DMS153 (cell line): ENCODE measurements at places on chromosomes 1 and 21.

- DNase-seq: no peak
Observed at GRCh38 chr1:215052256-215053015, 30.1 kb upstream of the KCNK2 start.

- no peak for DNase-seq
Observed at GRCh38 chr1:115188680-115189395, 99.5 kb upstream of the TSPAN2 start.

DNA sequence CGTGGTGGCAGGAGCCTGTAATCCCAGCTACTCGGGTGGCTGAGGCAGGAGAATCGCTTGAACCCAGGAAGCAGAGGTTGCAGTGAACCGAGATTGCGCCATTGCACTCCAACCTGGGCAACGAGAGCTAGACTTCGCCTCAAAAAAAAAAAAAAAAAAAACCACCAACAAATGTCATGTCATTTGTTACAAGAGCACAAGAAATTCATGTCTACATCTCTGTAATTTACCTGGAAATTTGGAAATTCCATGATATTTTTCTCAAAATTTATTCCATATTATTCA is 16.5 kb upstream of the VPS45 start:
- DNase-seq: no peak

- DNase-seq: no peak
Observed at GRCh38 chr1:15858069-15858670, 10.7 kb downstream of the SPEN start.

- DNase-seq: no peak
Observed at GRCh38 chr1:231315887-231316286, 21.8 kb downstream of the EXOC8 start.

- no peak for DNase-seq
Observed at GRCh38 chr1:192418552-192419285, 101.9 kb downstream of the RGS21 start.

GRCh38 chr1:223810586-223810985 is 35.2 kb downstream of the TP53BP2 start:
- DNase-seq: no peak

GRCh38 chr1:196559314-196559713 is 48.9 kb downstream of the KCNT2 start:
- DNase-seq: no peak

DNA sequence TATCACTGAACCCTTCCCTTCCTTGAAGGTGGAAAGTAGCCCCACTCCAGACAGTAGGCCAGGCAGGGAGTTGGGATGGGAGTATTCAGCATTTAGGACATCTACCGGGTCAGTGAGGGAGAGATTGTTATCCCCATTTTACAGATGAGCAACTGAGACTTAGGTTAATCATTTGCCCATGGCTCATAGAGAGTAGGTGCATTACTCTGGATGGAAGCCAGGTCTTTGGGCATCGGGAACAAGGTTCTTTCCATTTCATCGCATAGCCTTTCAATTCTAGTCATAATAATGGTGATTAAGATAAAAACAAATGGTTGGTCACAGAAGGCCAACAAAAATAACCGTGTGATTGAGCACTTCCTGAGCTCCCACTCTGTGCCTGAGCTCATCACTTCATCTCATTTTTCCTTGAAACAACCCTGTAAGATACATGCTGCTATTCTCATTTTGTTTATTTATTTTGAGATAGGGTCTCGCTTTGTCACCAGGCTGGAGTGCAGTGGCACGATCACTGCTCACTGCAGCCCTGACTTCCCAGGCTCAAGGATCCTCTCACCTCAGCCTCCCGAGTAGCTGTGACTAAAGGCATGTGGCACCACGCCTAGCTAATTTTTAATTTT is 64.8 kb downstream of the NAV1 start:
- no peak for DNase-seq

- no peak for DNase-seq
Observed at GRCh38 chr1:240005997-240006650, 85.6 kb upstream of the FMN2 start.

DNA sequence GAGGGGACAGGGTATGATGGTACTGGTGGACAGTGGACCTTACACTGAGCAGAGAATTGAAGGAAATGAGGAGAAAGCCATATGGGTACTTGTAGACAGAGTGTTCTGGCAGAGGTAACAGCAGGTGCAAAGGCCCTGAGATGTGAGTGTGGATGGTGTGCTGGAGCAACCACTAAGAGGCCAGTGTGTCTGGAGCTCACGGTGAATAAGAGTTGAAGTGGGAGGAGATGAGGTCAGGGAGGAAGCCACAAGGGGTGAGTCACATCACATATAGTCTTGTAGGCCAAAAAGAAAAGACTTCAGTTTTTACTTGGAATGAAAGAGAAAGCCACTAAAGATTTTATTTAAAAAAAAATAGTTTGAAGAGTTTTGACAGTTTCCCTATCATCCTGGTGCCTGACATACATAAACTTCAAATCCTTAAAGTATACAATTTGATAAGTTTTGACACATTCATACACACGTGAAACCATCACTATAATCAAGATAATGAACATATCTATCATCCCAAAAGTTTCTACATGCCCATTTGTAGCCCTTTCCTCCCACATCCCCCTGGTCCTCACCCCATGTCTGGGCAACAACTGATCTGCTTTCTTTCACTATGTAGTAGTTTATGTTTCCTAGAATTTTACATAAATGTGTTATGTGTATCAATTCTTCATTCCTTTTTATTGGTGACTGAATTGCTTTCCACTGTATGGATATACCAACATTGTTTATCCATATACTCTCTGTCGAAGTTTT is 148.4 kb downstream of the GPATCH2 start:
- DNase-seq: no peak

- DNase-seq: no peak
Observed at GRCh38 chr1:43954036-43954435, 7.3 kb downstream of the IPO13 start.
